ENCODE measurements at places on chromosomes 16 and 17. TPM values are rescaled to one million over a fixed set of nuclear protein-coding genes. Genes with fewer than 3 reads are reported as not detected.

RNF157 gene
- total RNA-seq, result 22.5 TPM

GRCh38 chr17:63949576-63950250, 17.6 kb upstream of the CD79B start:
- DNase-seq, result no peak
- H3K4me3 ChIP-seq, result no peak overlapping the region
- H3K27me3 ChIP-seq, result no peaks in the 10 kb centered on the region
- no peaks in the 10 kb centered on the region for H3K36me3 ChIP-seq
- no peak overlapping the region for H3K27ac ChIP-seq

SP2 gene
- total RNA-seq, result 39.6 TPM

C16orf87 gene
- total RNA-seq, result 5.8 TPM

AOC3 gene
- total RNA-seq, result 1.2 TPM

EVPLL gene
- not detected for total RNA-seq

GRCh38 chr16:11687601-11688519, 19.6 kb downstream of the SNN start:
- H3K4me1 ChIP-seq, result peaks cover 16% of the 10 kb centered on the region
- no peak for DNase-seq
- H3K36me3 ChIP-seq, result peaks cover 62% of the 10 kb centered on the region
- no peaks in the 10 kb centered on the region for H3K27me3 ChIP-seq
- no peak overlapping the region for H3K4me3 ChIP-seq

- no peak overlapping the region for H3K27ac ChIP-seq
- H3K27me3 ChIP-seq, result no peaks in the 10 kb centered on the region
- peaks cover 2% of the 10 kb centered on the region for H3K4me1 ChIP-seq
- no peak for DNase-seq
- H3K36me3 ChIP-seq, result no peaks in the 10 kb centered on the region
Measured at GRCh38 chr16:87812200-87812656, 46.4 kb upstream of the KLHDC4 start.

DNA sequence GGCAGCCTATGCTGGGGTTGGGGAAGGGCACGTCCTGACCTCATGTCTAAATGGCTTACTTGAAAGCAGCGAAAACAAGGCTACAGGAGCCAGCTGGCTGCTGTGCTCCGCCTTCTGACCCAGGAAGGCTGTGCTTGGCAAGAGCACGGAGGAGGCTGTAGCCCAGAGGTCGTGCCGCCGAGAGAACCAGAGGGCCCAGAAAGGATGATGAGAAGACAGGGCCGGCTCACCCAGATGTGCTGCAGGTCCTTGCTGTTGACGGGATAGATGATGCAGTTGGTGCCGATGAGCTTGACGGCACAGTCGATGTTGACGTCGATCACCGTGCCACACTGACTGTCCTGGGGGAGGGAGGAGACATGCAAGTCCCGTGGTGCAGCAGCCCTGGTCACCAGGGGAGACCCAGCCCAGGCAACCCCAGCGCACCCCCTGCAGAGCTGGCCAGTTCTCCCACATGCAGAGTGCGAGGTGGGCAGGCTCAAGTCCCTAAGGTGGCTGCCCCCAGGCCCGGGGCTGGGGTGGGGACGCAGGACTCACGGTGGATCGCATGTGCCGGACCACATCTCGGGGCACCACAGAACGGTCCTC, 20.7 kb downstream of the SPHK1 start:
- H3K27me3 ChIP-seq, result no peaks in the 10 kb centered on the region
- H3K4me1 ChIP-seq, result no peaks in the 10 kb centered on the region
- H3K27ac ChIP-seq, result no peak overlapping the region
- DNase-seq, result no peak
- no peak overlapping the region for H3K4me3 ChIP-seq

CCDC92B gene
- 0.32 TPM for total RNA-seq

- DNase-seq, result peak; percentile 73
- peak within 1 kb of the TSS; percentile 61 for H3K27ac ChIP-seq
- no peaks in the 10 kb centered on the region for H3K36me3 ChIP-seq
- H3K4me1 ChIP-seq, result peaks cover 51% of the 10 kb centered on the region
- H3K27me3 ChIP-seq, result no peaks in the 10 kb centered on the region
Measured at GRCh38 chr16:23510164-23510914, at the start of gene GGA2. Gene GGA2, minus strand, starts transcription at chr16:23510494. Its CDS starts 83 bp downstream, at chr16:23510411.

Measured in CD4-positive, alpha-beta memory T cell (primary cell).